ENCODE measurements at places on chromosomes 1 and 21.

- no peak for DNase-seq
Measured at GRCh38 chr1:45047032-45047431, 35.0 kb downstream of the UROD start.

GRCh38 chr1:219506473-219506899 is 106.4 kb downstream of the ZC3H11B start:
- no peak for DNase-seq

DNA sequence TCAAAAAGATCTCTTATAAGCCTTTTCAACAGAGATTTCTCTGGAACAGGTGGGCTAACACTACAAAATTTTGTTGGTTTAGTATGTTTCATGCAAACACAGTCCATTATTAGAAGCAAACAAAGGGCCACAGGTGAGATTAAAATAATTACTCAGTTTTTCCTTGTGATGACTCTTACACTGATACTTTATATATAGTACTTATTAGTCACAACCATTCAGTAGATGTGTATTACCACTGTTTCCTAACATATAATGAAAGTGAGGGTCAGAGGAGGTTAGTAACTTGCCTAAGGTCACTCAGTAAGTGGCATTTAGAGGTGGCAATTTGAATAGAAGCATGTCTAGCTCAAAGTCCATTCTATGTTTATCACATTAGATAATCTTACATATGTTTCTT is 44.2 kb downstream of the CYYR1 start:
- no peak for DNase-seq

GRCh38 chr1:156203331-156203730 is 9.4 kb downstream of the SLC25A44 start:
- DNase-seq = no peak

DNA sequence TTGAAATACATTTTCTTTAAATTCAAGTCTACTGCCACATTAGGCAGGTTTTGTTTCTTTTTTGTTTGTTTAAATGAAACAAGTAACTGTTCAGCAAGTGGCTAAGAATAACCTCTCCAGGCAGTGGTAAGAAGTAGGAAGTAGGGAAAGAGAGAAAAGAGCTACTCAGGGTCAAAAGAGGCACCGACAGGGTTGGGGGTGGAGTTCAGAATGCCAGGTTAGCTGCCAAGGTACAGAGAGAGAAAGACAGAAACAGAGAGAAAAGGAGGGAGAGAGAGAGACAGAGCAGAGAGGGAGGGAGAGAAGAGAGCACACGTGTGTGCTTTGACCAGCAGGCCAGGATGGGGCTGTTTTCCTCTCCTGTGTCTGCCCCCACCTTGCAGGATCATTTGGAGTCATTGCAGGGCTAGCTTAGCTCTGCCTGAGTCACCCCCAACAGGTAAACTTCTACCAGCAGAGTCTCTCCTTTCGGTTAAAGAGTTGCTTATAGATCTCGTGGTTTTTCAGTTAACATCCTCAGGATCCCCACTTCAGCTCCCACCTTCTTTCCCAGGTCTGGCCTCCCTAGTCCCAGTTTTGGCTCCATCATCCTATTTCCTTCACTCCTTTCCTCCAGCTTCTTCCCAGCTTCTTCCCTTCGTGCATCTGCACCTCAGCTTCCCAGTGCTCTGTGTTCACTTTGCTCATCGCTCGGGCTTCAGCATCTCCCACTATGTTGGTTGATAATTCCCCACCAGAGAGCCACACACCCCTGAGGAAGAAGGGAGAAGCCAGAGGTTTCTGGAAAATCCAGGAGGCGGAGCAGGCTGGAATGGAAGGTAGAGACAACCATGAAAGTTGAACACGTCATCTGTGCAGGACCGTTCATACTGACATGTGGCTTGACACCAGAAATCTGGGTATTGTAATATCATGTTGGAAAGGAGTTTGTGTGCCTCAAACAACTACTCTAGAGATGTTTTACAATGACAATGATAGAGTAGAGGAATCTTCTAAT is 21.8 kb upstream of the RAB4A start:
- DNase-seq = no peak

GRCh38 chr1:50700214-50700613 is 259.9 kb downstream of the FAF1 start:
- no peak for DNase-seq

GRCh38 chr1:116133696-116134475 is 22.7 kb downstream of the MAB21L3 start:
- DNase-seq = no peak

- no peak for DNase-seq
Measured at GRCh38 chr1:50318428-50318827, 104.8 kb downstream of the DMRTA2 start.

DNA sequence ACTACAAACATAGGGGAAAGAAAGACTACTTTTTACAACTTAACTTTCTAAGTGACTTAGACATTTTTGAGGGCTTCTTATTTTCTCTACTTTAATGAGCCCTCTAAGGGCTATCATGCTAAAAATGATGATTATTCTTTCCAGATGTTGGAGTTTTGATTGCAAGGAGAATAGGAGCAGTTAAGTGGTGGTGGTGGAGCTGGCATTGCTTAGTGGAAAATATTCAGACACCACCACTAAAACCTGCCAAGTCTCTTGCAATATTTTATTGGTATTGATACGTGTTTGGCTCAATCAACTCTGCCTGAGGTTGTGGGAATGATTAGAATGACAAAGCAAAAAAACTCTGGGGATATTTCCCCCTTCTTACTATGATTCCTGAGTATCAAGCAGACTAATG is 82.6 kb upstream of the PTGFR start:
- no peak for DNase-seq

- DNase-seq = no peak
Measured at GRCh38 chr21:30289215-30289614, at the start of gene KRTAP25-1. TSS of gene KRTAP25-1 (minus strand) at chr21:30289514. CDS start at chr21:30289490, 24 bp downstream.

DNA sequence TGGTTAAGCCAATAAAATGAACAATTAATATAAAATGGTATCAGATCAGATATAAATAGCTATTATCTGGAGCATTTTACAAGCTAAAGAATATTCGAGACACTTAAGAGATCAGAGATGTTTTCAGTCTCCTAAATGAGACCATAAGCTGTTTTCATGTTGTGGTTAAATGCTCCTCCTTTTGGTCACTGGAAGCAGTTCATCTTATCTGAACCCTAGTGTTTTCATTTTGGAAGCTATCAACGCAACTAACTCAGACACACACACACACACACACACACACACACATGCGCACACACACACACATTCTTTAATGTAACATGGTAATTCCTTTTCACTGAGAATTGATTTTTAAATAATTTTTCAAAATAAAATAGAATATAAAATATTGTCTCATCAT is 10.0 kb upstream of the LRRC8C start:
- no peak for DNase-seq

DNA sequence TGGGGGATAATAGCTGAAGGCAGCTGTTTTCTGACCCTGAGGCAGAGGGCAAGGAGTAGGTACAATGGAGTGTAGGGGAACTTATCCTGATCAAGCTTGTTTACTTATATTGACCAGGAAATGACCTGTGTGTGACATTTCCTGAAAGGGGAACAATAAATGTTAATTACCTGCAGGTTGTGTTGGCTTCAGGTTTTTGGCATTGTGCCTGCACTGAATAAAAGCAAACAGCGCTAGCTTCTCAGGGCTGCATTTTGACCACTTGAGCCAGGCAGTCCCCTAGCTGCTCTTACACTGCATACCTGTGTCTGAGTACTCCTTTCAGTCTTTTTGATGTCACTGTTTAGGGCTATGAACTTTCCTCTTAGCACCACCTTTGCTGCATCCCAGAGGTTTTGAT is 40.6 kb downstream of the DRAM2 start:
- no peak for DNase-seq

GRCh38 chr1:208433086-208433485 is 188.9 kb upstream of the PLXNA2 start:
- no peak for DNase-seq

GRCh38 chr21:45202889-45203288 is 84.8 kb downstream of the POFUT2 start:
- DNase-seq = no peak

DNA sequence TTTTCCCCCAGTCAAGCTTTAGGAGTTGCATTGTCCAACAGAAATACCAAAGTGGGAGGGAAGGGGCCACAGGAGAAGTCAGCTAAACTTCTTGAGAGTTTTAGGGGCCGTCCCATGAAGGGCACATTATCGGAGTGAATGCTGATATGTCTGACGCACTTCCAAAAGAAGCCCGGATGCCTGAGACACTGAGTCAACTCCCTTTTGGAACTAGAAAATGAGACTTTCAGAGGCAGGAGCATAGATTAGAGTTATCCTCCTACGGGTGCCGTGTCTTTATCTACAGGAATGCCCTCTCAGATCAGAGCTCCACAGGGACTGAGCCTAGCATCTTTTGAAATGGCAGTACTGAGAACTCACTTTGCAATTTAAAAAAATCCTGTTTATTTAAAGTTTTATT is 13.1 kb downstream of the ACTN2 start:
- DNase-seq = no peak

- no peak for DNase-seq
Measured at GRCh38 chr1:240965581-240966091, 353.7 kb upstream of the GREM2 start.

DNA sequence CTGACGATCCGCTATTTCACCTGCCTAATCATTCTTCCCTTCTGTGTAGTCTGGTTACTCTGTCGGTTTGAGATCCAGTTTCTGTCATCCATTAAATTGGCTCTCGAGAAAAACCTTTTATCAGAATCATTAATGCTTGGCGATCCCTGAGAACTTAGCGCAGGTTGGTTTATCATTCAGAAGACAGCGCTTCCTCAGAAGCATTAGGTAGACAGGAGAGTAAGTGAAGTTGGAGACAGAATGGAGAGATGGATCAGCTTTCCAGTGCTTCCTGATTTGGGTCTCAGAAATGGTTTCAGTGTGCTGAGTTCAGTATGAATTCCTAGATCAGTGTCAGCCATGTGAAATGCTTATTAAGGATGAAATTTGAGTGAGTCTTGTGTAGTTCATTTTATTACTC is 1.3 kb downstream of the USP1 start:
- no peak for DNase-seq

DNA sequence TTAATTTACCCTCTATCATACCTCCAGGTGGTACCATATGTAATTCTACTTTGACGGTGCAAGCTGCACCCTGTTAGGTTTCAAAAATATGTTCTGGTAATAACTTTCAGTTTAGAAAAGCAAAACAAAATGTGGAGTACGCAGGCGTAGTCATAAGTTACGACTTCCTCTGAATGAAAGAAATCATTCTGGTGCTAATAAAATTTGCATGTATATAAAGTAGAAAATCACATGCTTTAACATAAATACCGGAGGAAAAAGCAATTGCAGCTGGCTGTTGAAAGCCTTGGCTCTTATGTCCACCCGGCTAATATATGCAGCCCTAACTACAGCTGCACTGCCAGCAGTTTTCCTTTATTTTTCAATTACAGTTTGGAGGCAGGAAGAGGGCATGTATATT is 65.2 kb upstream of the TMPRSS15 start:
- DNase-seq = no peak

DNA sequence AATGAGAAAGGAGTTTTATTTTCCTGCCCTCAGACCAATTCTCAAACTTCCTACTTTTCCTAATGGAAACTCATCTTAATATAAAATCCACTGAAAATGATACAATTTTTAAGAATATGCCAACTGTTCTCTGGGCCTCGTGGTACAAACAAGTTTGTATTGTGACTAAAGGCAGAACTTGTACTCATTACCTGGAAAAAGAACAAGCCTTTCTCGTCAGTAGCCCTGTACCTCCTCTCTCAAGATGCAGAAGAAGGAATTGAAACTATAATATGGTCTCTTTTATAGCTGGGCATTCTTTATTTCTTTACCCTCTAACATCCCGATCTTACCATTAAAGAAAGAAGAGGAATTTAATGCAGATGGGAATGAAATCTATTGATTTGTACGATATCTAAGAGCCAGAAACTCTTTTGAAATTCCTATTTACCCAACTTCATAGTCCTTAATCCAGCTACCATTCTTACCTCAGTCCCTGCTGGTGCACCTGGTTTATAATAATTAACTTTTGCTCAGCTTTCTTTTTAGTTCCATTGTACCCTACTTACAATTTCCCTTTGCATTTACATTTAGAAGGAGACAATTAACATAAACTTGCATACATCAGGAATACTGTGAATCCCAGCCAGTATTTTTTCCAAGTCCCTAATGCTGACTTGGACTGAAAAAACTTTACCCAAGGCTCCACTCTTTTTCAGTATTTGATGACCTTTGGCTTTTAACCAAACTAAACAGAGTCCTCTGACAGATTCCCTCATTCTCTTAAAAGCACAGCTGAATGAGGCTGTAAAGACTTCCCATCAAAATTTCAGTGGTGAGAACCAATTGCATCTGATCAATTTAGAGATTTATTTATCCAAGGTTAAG is 1162.4 kb downstream of the BRINP3 start:
- no peak for DNase-seq

DNA sequence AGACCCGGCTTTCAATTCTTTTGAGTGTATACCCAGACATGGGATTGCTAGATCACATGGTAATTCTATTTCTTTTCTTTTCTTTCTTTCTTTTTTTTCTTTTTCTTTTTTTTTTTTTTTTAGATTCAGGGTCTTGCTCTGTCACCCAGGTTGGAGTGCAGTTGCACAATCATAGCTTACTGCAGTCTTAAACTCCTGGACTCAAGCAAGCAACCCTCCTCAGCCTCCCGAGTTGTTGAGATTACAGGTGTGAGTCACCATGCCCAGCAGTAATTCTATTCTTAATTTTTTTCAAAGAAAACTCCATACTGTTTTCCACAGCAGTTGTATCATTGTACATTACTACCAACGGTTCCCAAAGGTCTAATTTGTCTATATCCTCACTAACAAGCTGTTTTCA is 13.5 kb upstream of the RNF186 start:
- no peak for DNase-seq

- DNase-seq = no peak
Measured at GRCh38 chr1:227950735-227951346, 3.1 kb upstream of the WNT9A start.

- DNase-seq = no peak
Measured at GRCh38 chr1:100219883-100220282, 29.8 kb downstream of the DBT start.
